ENCODE measurements at places on chromosomes 5 and 9.

DNA sequence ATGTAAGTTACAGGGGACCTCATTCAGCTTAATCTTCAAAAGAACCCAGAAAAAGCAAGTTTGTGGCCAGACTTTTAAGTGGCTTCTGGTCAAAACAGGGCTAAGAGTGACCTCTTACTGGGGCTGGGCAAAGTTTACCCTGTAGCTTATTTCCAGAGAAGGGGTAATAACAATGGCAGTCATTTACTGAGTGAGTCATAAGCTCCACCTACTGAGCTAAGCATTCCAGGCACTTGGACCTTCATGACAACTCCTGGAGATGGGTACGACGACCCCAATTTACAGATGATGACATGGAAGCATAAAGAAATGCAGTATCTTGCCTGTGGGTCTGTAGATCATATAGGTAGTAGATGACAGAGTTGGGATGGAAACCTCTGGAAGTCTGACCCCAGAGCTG, 4.7 kb upstream of the GPR151 start:
- no peak for DNase-seq

GRCh38 chr5:103244398-103244797, 14.2 kb upstream of the MACIR start:
- no peak for DNase-seq

DNA sequence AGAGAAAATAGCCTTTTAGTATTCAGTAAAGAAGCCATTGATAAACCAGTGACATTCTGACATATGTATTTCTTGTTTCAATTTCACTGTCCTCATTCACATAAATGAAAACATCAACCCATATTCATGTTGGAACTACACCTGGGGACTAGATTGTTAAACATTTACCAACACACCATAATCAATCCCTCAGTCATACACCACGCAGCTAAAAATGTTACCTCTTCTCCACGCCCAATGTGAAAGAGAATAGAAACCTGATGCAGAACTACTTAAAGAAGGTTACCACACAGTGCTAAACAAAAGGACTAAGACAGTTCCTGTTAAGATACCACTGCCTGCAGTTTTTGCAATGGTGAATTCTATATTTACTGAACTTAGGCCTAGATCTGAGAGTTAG, 518.9 kb downstream of the PRELID2 start:
- no peak for DNase-seq

GRCh38 chr9:91954841-91955471, 4.9 kb upstream of the ROR2 start:
- DNase-seq = no peak

GRCh38 chr5:170644501-170644900, 139.0 kb upstream of the GABRP start:
- DNase-seq = no peak

GRCh38 chr5:135242021-135242865, 156.8 kb downstream of the MACROH2A1 start:
- no peak for DNase-seq

GRCh38 chr9:3479514-3480352, 46.1 kb downstream of the RFX3 start:
- no peak for DNase-seq

DNA sequence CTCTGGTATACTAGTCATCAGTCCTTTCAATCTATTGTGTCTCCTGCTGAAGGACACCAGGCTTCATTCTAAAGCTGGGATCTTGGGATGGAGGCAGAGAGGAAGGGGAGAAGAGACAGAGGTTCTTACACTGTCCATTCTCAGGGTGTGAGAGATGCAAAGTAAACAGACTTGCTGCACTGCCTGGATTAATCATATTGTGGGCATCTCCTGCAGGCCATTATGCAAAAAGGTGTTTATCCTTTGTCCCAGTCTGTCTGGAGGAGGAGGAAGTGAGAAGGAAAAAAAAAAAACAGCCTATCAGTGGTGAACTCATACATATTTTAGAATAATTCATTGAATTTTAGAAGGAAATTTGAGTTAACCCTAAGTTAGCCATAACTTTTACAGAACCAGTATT, 92.9 kb upstream of the TNPO1 start:
- no peak for DNase-seq

GRCh38 chr9:77020413-77021290, 1.2 kb downstream of the FOXB2 start:
- no peak for DNase-seq

DNA sequence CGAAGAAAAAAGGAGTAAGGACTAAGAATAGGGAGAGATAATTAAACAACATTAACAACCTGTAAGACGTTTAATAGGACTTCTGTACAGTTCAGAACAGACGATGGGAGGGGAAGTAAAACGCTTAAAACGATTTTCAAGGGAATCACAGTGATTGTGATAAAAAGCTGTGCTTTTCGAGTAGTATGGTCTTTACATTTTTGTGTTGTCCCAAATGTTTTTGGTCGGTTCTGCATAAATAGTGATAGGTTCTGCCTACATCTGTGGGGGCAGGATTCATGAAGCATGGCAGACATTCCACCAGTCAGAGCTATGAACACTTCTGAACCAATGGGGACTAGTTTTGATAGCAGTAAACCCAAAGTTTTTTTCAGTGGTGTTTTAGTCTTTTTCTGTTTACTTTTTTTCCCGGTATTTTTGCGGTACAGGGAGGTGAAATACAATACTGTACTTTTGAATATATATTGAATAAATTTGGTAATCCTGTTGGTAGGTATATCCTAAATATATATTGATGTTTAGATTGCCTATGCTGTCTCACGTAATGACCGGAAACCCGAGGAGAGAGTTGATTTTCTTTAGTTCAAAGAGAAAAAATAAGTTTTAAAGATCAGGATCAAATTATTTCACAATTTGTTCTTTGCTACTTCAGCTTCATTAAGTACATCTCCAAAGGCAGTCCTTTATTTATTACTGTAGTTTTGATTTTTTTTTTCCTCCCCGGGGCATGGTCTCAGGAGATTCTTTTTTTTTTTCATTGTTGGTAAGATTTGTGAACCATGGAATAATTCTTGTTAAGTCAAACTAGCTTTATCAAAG, 1.3 kb downstream of the ERBIN start:
- no peak for DNase-seq

GRCh38 chr9:13665418-13666066, 386.1 kb upstream of the MPDZ start:
- DNase-seq = no peak

GRCh38 chr5:80217667-80218066, 38.2 kb downstream of the SERINC5 start:
- no peak for DNase-seq

GRCh38 chr5:10685115-10685521, 75.9 kb downstream of the DAP start:
- DNase-seq = no peak

DNA sequence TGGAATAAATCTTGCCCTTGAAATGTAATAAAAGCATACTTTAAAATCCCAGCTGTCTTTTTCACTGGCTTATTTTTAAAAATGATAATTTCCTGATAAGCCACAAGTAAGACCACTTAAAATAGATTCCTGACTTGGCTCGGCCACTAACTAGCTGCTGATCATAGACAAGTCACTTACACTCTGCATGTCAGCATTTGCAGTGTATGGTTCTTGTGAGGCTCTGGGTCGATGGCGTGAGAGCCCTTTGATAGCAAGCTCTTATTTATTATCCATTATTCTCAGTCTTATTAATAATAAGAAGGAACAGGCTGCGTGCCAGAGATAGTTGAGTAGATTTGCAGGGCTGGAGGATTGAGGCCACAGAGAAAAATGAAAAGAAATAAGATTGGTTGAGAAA, 110.7 kb upstream of the IL12B start:
- DNase-seq = no peak

- no peak for DNase-seq
These were observed 7.0 kb downstream of the ADAMTS13 start for GRCh38 chr9:133429214-133429613.

DNA sequence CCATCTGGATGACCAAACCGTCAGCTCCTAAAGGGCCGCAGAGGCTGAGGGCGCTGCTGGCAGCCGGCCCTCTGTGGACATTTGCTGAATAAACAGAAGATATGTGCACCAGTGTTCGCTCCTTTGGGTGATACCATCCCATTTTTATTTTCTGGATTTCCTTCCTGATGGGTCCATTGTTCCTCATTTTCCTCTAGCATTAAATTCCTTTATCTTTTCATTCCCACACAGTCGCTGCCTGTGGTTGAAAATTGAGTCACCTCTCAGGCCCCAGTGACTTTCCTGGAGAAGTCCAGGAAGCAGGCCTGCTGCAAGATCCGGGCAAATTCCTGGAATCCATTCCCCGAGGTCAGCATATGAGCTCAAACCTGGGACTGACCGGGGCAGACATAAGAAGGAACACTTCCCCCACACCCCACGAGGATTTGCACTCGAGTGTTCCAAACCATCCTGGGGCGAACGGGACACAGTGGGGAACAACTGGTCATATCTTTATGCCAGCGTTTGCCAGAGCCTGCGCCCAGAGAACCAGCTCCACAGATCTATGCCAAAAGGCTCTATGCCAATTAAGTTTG, 86.7 kb upstream of the PCA3 start:
- DNase-seq = no peak

- no peak for DNase-seq
These were observed 286.3 kb downstream of the PDE4D start for GRCh38 chr5:59607138-59607765.

DNA sequence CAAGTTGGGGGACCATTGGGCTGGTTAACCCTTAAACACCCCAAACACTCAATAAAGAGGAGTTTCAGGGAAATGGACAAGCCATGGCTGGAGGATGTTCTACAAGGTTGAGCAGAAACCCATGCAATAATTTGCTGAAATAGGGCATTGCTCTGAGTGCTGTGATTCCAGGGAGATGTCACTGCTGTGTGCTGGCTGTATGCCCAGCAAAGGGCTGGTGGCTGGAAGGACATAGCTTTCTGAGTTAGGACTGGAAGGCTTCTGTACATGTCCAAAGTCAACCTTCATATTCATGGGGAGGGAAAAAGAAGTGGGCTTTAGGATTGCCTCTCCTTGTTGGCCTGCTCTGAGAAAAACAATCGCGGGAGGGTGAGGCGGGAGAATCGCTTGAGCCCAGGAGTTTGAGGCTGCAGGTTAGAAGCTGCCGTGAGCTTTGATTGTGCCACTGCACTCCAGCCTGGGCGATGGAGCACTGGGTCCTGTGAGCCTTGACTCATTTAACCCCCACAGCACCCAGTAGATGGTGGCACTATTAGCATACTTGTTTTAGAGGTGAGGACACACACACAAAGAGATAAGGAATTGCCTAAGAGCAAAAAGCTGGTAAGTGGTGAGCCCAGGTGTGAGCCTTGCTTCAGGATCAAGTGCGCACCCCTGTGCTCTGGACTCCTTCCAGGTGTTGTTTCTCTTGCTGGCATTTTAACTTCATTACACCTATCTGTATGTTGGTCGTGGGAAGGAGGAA, 20.4 kb downstream of the IL12B start:
- DNase-seq = no peak

DNA sequence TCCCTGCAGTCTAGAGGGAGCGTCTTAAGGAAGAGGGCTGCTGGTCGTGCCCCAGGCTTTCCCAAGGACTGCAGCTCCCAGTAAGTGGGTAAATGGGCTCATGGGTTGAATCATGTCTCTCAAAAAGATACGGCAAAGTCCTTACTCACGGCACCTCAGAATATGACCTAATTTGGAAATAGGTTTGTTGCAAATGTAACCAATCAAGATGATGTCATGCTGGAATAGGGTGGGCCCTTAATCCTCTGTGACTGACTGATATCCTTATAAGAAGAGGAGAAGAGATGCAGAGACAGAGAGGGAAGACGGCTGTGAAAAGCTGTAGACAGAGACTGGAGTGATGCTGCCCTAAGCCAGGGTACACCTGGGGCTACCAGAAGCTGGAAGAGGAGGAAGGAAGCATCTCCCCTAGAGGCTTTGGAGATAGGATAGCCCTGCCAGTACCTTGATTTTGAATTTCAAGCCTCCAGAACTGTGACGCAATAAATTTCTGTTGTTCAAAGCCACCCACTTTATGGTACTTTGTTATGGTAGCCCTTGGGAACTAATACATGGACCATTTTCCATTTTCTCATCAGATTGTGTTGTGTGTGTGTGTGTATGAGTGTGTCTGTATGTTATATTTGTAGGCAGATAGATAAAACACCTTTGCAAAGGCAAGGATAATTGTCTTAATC, 15.0 kb downstream of the GALNT10 start:
- DNase-seq = no peak

DNA sequence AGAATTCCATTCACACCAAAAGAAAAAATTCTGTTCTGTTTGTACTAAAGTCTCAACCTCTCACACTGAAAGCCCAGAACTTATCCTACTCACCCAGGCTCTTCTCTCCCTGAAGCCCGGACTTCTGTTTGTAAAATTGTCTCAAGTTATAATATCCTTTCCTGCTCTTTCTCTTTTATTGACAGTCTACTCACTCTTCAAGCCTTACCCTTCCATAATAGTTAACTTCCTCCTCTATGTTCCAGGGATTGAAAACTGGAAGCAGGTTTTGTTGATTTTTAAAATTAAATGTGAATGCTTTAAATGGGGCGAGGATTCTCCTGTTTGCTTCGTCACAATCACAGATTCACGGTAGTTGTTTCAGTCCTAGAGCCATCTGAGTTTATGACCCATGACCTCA, 51.7 kb upstream of the CCDC112 start:
- no peak for DNase-seq

DNA sequence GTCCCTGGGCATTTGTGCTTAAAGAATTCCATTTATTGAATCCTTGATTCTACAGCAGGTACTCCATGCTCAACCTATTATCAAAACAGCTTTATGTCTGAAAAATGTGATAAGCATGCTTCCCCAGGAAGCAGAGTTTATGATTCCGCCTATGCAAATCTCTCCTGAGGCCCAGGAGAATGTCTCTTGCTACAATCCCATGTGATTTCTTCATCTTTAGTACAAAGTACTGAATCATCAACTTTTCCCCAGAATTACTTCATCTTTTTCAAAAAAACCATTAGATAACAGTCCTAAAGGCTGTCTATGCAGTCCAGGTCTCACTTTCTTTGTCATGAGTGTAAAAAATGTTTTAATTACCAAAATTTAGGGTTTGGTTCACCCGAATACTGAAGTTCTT, 130.2 kb upstream of the ADAMTSL1 start:
- no peak for DNase-seq

DNA sequence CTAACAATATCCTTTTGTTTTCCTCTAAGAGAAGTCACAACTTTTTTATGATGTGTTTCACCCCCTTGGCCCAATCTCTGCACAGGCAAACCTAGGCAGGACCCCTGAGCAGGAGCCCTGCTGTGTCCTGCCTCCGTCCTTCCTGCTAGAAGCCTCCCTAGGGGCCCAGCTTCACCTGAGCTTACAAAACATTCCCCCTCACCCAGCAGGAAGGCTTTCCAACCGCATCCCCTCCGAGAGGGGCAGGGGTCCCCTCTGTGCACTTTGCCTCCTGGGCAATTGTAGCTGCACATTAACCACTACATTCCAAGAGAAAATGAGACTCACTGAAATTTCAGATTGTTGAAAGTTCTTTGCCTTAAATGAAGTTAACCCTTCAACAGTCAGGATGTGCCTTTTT, 176.2 kb downstream of the IRX2 start:
- no peak for DNase-seq
